ENCODE measurements at places on chromosomes 2 and 18.
A peak's percentile ranks its signal among the peaks of the same experiment; 100 is the strongest.

DNA sequence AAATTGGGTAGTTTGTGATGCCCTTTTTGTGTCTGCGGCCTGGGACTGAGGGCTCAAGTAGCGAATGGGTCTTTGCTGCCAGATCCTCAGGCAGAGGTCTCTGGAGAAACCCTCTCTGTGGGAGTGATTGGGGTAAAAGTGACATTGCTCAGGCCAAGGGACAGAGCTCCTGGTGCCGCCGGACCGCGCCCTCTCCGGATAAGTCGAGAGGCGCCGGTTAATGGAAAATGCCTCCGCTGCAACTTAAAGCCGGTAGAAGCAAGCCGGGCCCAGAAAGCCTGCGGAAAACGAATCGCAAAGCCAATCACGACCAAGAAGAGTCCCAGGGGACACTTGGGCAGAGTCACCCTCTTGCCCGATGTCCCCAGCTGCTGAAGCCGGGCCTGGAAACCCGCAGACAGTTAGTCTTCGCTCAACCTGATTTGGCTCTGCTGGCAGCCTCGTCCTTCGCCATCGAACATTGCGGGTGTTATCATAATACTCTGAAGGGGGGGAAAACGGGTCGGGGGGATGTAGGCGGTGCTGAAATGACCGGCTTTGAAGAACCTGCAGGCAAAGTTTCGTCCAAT lies 352 bp upstream of the HOXD12 start:
- DNase-seq = no peak

- DNase-seq = no peak
These were observed 6.8 kb downstream of the TFPI start for GRCh38 chr2:187547353-187547979.

DNA sequence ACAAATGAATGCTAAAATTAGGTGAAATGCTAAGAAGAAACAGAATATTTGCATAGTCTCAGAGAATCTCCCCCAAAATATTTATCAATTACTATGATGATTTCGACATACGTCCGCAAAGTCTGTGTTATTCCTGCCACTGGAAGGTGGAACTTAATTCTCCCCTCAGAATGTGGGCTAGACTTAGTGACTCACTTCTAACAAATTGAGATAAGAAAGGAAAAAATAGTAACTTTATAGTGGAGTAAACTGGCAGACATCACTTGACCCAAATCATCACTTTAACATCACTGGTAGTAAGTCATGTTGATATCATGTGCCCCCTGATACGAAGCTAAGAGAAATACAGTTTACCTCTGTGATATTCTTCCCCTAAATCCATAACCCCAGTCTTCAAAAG lies 23.5 kb downstream of the HADHB start:
- DNase-seq = no peak

GRCh38 chr18:35050028-35050546 lies 8.9 kb downstream of the MAPRE2 start:
- no peak for DNase-seq

- DNase-seq = no peak
These were observed 114.6 kb upstream of the TEX51 start for GRCh38 chr2:126784045-126784444.

DNA sequence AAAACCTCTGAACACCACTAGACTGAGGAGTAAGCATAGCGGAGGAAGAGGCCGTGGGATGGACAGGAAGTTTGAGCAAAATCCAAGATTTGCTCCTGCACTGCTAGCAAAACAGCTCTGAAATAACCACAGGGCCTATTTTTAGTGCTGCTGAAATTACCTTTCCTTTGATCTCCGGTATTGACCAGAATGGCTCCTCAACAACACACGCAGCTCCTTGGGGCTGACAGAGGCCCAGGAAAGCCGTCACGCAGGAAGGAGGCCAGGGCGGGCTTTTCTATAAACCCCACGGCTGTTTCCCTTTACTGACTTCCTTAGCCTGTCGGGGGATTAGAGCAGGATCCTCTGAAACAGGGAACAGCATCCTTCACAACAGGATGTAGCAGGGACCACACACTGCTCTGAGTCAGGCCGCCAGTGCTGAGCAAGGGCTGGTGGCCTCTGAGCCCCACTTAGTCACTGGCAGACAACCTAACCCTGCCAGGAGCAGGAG lies 80.8 kb upstream of the LCLAT1 start:
- DNase-seq = no peak

- no peak for DNase-seq
These were observed 31.3 kb downstream of the LANCL1 start for GRCh38 chr2:210445116-210445707.

DNA sequence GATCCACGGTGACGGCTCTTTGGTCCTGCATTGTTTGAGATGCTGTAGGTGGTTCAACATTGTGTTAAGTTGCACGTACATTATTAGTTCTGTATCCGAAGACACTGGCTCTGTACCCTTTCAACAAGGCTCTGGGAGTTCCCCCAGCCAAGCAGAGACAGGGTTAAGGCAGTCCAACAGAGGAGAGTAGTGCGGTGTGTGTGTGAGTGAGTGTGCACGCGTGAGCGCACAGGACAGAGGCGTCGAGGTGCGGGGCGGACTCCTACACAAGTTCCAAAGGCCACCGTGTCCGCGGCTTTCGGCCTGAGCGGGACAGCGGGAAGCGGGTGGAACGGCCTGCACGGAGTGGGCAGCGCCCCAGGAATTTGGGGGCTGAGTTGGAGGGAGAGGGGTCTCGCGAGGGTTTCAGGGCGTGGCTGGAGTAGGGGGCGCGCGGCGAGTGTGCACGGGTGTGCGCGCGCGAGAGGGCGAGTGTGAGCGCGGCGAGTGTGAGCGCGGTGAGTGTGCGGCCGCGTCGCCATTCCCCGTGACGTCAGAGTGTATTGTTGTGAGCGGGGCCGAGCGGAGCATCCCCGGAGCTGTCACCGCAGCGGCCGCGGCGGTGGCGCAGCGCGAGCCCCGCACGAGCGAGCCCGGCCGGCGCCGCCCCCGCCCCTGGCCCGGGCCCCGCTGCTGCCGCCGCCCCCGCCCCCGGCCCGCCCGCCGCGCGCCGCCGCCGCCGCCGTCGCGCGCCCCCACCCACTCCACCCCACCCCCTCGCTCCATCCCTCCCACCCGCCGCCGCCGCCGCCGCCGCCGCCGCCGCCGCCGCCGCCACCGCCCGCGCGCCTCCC lies at the start of gene ASXL3:
Gene ASXL3, plus strand, starts transcription at position 535 of the 833 bp plus-strand sequence. CDS start 413 bp downstream, outside the sequence.
- DNase-seq = peak; percentile 38

DNA sequence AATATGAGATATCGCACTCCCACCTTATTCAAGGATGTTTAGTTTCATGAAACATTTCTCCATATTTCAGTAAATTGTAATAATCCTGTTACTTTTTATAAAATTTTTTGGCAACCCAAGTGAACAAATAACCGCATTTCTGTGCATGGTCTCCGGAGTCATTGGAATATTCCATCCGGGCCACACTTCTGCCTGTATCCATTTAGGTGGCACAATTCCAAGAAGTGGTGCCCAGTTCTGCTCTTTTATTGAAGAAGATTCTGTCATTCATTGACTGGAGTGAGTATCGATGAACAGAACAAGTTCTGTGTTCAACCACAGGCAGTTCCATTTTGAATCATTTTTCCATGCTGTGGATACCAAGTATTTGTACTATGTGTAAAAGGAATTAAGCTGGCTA lies 26.6 kb upstream of the ICOS start:
- DNase-seq = no peak

- no peak for DNase-seq
These were observed 37.8 kb upstream of the IKZF2 start for GRCh38 chr2:213189001-213189899.

DNA sequence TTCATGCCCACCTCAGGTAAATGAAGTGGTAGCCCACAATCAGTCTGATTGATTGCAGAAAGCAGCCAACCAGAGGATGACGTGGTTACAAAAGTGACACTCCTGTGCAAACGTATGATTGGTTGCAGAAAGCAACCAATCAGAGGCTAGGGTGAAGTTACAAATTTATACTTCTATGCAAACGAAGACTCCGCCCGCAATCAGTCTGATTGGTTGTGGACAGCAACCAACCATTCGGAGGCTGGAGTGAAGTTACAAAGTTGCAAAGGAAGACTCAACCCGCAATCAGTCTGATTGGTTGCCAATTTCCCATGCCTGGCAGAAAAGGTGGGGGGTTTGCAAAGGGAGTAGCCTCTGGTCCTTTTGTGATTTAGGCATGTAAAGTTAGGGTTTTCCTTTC lies 4.0 kb upstream of the SLC3A1 start:
- no peak for DNase-seq

- no peak for DNase-seq
These were observed 136.9 kb downstream of the SLC4A10 start for GRCh38 chr2:161761160-161761559.

GRCh38 chr2:151826737-151827157 lies 1.5 kb downstream of the ARL5A start:
- DNase-seq = no peak

GRCh38 chr2:170155022-170155722 lies 22.8 kb upstream of the MYO3B start:
- no peak for DNase-seq

DNA sequence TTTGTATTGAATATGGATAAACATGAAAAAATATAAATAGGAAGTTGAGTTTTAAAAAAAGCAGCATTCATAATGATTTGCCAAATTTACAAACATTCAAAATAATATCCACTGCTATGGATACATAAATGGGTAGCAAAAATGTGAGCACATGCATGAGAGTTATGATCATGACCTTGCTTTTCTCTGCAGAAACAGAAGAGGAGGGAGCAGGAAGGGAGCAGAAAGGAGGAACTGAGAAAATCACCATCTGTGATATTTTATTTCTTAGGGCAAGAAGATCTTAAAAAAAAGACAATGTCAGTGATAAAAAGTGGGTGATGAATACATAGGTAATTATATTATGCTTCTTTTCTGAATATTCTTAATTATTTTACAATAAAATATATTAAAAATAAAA lies 17.7 kb upstream of the CCDC93 start:
- DNase-seq = no peak

- DNase-seq = peak; percentile 40
These were observed 32.3 kb downstream of the NCK2 start for GRCh38 chr2:105777031-105777482.

GRCh38 chr2:111116843-111117597 lies 3.7 kb upstream of the BCL2L11 start:
- peak; percentile 57 for DNase-seq
